Stomach (tissue), 19 donors: ENCODE measurements at places on chromosomes 16 and 17.
A peak's percentile ranks its signal among the peaks of the same experiment; 100 is the strongest.

DNA sequence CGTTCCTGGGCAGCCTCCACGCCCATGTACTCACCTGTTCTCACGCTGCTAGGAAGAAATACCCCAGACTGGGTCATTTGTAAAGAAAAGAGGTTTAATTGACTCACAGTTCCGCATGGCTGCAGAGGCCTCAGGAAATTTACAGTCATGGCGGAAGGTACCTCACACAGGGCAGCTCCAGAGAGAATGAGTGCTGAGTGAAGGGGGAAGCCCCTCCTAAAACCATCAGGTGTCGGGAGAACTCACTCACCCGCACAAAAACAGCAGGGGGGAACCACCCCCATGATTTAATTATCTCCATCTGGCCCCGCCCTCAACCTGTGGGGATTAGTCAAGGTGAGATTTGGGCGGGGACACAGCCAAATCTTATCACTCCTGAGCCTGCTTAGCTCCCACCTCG is 18.2 kb downstream of the RAB40C start:
- DNase-seq = no peak

GRCh38 chr17:13337864-13338371 is 263.8 kb downstream of the HS3ST3A1 start:
- no peak for DNase-seq

DNA sequence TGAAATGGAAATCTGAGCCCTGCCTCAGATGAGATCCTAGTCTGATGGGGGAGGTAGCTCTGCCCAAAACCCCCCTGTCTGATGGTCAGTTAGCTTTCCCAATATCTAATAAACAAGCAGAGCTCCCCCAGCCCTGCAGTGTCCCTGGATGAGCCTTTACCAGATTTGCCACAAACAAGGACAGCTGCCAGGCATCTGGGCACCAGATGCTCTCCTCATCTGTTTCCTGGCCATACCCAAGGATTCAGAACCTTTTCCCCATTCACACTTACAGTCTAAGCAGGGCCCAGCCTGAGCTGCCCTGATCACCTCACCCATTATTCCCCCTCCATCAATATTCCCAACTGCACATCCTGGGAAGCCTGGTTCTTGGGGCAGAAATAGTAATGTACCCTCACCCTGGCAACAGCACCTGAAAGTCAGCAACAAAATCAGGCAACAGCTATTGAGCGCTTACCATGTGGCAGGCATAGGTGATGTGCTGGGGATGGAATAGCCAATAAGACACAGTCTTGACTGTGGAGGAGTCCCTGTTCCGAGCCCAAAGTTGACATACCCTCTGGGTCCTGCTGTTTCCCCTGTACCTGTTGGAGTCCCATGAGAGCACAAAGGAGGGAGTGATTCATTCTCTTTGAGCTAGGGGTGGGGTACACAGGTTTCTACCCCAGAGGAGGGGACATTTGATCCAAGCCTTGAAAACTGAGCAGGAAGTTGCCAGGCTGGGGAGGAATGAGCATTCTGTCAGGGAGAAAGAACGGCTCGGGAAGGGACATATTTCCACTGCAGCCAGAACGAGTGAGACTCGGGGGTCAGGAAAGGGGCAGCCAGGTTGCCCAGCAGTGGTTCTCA is 147.4 kb downstream of the TMEM132E start:
- DNase-seq = no peak

GRCh38 chr16:53453928-53454327 is 19.7 kb downstream of the RBL2 start:
- DNase-seq = no peak

GRCh38 chr17:2087597-2088211 is 32.8 kb downstream of the HIC1 start:
- DNase-seq = peak; percentile 75
